ENCODE measurements at places on chromosomes 4 and X.

GRCh38 chr4:153789741-153790499 lies 1.0 kb upstream of the SFRP2 start:
- no peak for DNase-seq

- DNase-seq: no peak
Measured at GRCh38 chr4:159267869-159268285, 165.0 kb downstream of the RAPGEF2 start.

GRCh38 chr4:189659287-189659686 lies 281.4 kb upstream of the FRG1 start:
- no peak for DNase-seq

DNA sequence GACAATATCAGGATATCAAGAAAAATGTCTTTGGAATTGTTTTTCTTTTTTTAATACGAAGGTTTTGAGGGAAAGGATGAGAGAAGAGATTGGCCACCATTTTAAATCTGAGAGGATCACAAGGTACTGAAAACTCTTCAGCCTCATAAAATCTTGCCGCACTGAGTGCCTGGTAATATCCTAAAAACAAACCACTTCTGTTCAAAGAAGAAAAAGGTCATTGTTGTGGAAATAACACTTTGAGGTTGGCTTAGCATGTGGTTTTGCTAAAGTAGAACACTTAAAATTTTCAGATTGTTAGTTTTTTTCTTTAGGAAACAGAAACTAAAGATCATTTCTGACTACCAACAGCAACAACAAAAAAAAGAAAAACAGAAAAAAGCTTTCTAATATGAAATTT lies 1.0 kb upstream of the CLDN22 start:
- no peak for DNase-seq

DNA sequence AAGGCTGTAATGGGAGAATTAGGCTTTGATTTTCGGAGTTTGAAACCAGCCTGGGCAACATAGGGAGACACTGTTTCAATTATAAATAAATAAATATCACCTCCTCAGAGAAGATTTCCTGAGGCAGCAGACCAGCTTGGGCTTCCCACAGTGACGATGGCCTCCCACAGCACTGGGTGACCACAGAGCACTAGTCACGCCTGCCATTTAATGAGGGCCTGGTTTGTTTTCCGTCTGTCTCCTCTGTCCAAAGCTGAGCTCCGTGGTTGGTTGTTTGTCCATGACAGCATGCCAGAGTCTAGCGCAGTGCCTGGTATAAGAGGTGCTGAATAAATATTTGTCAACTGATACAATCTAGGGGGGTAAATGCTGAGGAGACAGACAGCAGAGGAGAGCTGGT lies 10.4 kb upstream of the PDGFRA start:
- no peak for DNase-seq

GRCh38 chr4:102862747-102863146 lies 6.0 kb upstream of the CISD2 start:
- DNase-seq: no peak

GRCh38 chrX:14032406-14032805 lies 2.7 kb upstream of the GEMIN8 start:
- peak; percentile 20 for DNase-seq

GRCh38 chrX:151985955-151986354 lies 11.5 kb upstream of the GABRE start:
- DNase-seq: no peak

DNA sequence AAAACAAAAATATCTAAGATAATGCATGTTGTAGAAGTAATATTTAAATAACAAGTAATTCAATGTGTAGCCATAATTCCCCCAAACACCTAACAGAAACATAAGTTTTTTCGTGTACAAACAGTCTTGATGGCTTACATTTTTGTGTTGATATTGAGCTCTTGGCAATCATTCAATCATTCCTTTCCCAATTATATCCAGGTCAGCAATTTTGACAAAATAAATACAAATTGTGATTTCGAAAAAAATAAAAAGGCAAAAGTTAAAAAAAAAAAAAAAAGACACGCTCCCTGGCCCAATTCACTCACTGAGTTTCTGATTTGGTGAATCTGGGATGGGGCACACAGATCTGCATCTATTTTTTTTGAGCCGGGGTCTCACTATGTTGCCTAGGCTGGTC lies 187.6 kb upstream of the GPC4 start:
- DNase-seq: no peak

- DNase-seq: no peak
Measured at GRCh38 chrX:150161193-150161592, 201.9 kb upstream of the MAMLD1 start.

- no peak for DNase-seq
Measured at GRCh38 chr4:140237616-140238350, 83.8 kb upstream of the MAML3 start.

- DNase-seq: no peak
Measured at GRCh38 chr4:113083346-113083745, 33.9 kb downstream of the ANK2 start.

DNA sequence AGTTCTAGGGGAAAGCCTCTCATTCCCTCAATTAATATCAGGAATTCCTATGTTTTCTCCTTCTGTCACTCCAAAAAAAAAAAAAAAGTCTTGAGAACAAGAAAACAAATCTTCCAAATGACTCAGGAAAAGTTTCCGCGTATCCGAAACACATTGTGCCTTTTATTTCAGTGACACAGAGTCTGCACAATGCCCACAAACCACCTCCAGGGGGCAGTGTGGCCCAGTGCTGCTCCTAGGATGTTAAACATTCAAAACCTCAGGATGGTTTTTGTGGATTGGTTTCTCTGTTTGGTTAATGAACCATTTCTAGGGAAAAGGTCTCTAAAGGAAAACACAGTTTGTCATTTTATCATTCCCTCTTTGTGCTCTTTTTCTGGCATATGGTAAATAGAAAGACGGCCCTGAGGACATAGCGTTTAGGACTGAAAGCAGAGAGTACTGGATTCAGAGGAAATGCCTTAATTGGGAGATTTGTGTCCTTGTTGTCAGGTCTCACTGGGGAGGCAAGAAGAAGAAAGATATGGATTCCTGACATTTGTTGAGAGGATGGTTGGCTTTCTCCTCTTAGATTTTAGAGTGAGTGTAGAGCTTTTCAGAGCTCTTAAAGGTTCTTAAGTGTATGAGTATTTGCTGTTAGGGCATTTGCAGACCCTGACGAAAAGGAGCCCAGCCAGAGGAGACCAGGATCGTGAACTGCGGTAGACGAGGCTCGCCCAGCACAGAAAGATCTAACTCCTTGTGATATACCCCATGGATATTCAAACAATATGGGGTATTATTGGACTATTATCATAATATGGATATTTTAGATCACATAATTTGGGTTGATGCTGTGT lies 65.7 kb upstream of the MAP9 start:
- peak; percentile 19 for DNase-seq

DNA sequence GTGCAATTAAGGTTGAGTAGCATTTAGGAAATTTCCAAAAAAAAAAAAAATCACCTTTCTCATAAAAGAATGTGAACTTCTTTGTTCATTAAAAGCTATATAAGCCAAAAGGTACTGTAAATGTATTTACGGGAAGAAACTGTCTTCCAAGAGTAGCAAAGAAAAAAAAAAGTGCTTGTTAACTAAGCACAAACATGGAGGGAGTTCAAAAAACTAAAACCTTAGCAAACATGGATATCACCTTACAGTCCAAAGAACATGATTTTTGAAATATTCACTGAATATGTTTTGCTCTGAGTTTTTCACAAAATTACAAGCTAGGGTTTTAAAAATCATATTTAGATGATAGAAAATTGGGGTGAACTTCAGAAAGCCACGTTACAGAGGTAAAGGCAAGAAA lies 217.5 kb downstream of the ADAMTS3 start:
- DNase-seq: no peak

- no peak for DNase-seq
Measured at GRCh38 chr4:89757154-89757719, 79.7 kb downstream of the SNCA start.

- no peak for DNase-seq
Measured at GRCh38 chrX:76014321-76014720, 158.5 kb upstream of the PBDC1 start.

GRCh38 chr4:37584493-37585060 lies 101.6 kb downstream of the RELL1 start:
- no peak for DNase-seq

DNA sequence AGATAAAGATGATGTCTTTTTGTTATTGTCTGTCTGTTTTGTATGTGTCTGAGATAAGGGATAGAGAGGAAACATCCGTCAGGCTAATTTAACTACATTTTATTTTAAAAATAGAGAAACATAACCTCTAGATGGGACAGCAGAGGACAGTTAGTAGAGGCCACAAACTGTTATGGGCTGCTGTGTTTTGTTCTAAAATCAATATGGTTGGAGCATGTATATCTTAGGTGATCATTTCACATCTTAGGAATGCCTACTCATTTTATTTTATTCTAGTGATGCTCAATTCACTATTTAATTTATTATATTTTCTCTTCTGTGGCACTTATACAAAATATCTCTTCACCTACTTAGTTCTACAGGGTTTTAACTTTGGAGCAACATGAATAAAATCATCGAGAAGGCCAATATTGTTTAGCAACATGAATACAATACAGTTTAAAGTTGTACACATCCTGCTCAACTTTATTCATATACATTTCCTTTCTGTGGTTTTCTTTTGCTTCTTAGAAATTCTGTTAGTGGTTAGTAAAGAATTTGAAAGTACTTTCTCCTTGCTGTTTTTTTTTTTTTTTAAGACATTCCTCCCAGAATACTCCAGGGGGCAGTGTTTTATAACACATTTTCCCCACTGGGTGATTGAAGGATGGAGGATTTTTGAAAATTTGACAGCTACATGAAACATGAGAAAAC lies 392.9 kb downstream of the UNC5C start:
- no peak for DNase-seq

GRCh38 chr4:150297861-150298474 lies 219.7 kb downstream of the DCLK2 start:
- no peak for DNase-seq

GRCh38 chrX:133849676-133850075 lies 135.7 kb downstream of the GPC3 start:
- no peak for DNase-seq

DNA sequence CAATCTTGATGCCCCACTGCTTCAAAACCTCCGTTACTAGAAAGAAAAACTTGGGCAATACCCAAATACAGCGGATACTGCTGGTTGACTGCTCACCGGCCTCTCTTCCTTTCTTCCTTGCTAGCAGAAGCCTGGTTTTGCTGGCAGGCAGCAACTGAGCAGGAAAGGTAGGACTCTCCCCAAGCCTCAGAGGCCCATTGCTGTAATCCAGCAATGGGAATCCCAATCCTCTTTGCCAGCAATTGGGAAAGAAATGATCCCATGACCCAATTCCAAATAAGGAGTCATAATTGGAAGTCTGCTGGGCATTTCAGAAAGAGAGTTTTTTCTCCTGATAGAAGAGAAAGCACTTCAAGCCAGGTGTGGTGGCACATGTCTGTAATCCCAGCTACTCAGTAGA lies 394.5 kb downstream of the BCOR start:
- DNase-seq: no peak

- DNase-seq: no peak
Measured at GRCh38 chr4:138861135-138861534, 154.4 kb upstream of the NOCT start.

DNA sequence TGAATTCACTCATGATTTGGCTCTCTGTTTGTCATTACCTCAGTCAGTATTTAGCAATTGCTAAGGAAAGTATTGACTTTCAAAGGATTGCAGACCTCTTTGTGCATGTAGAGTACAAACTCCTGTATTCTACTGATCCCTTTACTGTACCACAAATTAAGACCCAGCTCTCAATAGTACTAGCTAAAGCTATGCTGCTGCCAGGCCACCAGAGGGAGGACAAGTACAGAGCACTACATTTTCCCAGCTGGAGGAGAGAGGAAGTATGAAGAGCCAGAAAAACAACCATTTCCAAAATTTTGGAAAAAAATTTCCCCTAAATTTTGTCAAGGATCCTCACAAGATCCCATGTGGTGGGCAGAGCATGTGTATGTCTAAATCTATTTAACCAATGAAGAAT lies 175.0 kb upstream of the MTMR8 start:
- no peak for DNase-seq

DNA sequence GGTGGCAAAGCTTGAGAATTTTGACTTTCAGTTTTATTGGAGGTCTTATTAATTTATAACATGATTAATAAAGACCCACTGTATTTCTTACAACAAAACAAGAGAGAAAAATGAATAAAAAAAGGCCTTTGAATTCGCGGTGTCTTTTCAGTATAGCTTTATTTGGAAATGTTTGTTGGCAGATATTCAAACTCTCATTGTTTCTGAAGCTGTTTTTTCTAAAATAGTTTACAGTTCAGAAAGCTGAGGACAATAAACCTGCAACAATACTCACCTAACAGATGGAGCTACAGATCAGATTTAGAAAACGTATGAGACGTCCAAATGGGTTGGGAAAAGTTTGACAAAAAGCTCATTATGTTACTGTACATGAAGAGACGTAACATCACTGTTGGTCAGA lies 2.4 kb upstream of the SPARCL1 start:
- no peak for DNase-seq

GRCh38 chr4:170675568-170676262 lies 586.0 kb upstream of the AADAT start:
- DNase-seq: no peak

DNA sequence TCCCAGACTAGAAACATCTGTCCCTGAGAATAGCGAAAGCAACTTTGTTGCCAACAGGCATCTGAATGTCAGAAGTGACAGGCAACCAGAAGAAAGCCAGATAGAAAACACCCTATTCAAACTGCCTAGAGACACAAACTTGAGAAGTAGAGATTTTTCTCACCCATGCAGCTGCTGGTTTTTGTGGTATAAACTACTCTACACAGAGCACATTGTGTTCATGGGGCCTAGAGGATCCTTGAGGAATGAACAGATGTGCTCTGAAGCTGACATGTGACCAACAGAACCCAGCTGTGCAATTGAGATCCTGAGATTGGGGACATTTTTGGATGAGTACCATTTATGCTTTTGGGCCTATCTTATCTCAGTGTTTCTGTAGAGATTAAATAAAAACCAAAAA lies 63.6 kb upstream of the NRK start:
- DNase-seq: no peak

DNA sequence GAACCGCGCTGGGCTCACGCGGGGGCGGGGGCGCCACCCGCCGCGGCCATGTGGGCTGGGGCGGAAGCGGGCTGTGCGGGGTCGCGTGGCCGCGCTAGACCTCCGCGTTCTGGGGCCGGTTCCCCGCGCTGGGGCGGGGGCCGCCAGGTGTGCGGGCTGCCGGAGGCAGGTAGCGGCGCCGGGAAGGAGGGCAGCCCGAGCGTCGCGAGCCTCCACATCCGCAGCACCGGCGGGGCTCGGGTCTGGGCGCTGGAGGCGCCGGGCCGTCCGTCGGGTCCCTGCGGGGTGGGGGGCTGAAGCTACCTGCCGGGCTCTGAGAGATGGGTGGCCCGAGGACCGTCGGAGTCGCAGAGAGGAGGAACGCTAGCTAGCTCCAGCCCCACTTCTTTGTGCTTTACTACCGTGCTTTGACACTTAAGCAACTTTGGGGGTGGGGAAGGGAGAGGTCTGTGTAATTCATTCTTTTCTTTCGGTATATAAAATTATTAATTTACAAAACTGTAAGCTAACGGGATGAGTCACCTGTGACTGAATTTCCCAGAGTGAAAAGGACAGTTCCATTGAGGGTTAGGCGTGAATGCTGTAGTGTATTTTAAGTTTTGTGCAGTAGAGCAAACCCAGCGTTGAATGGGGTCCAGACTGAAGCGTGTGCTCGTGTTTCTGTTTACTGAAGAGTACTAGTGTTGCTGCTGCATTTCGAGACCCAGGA lies 689 bp downstream of the METAP1 start:
- DNase-seq: no peak

- no peak for DNase-seq
Measured at GRCh38 chrX:119887721-119888425, 7.8 kb upstream of the AKAP14 start.

GRCh38 chr4:99043346-99043745 lies 45.2 kb downstream of the ADH5 start:
- DNase-seq: no peak

- no peak for DNase-seq
Measured at GRCh38 chrX:25023908-25024307, 8.1 kb upstream of the ARX start.
